Dermis lymphatic vessel endothelial cell (primary cell): ENCODE measurements at places on chromosomes 3 and 15. TPM values are rescaled to one million over a fixed set of nuclear protein-coding genes. Genes with fewer than 3 reads are reported as not detected.

Gene NR1I2
- total RNA-seq, result not detected in 2 replicates

Gene CHRNB4
- not detected in 2 replicates for total RNA-seq

Gene CFAP161
- 0.43 and 0.54 TPM in 2 replicates for total RNA-seq

Gene OR5H2
- total RNA-seq, result not detected in 2 replicates

Gene AP3B2
- not detected in 2 replicates for total RNA-seq

Gene FHIT
- total RNA-seq, result 0.26 and 0.76 TPM in 2 replicates

Gene MYLK
- total RNA-seq, result 14.2 and 19.4 TPM in 2 replicates

Gene GABRR3
- total RNA-seq, result not detected in 2 replicates
